NT2/D1 (cell line): ENCODE measurements at places on chromosomes 3 and 15.

GRCh38 chr15:55673287-55673686 lies 69.7 kb downstream of the PRTG start:
- no peak for DNase-seq

DNA sequence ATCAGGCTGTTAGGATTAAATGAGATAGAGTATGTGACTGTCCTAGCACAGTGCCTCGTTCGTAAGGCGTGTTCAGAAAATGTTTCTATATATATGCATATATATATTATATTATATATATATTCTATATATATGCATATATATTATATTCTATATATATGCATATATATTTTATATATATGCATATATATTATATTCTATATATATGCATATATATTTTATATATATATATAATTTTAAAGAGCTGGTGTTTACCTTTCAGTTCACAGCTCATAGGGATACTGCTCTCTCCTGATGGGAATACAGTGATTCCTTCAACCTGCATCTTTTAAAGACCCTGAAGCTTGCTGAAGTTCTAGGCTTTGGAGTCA lies 702 bp downstream of the NDUFB4 start:
- no peak for DNase-seq

DNA sequence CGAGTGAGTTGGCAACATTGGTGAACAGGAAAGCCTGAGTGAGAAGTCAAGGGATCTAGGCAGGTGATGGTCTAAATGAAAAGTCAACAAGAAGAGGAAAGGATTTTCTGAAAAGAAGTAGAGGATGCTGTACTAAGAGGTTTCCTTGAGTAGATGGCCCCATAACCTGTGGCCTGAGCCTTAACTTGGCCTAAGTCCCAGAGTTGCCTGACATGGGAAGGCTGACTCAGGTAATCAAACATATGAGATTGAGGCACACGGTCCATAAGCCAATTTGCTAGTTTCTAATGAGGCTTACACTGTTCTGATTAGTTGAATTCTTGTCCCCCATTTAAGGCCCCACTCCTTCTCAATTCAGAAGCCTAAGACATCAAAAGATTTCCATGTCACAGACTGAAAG lies 262.5 kb upstream of the LMCD1 start:
- DNase-seq, result no peak

DNA sequence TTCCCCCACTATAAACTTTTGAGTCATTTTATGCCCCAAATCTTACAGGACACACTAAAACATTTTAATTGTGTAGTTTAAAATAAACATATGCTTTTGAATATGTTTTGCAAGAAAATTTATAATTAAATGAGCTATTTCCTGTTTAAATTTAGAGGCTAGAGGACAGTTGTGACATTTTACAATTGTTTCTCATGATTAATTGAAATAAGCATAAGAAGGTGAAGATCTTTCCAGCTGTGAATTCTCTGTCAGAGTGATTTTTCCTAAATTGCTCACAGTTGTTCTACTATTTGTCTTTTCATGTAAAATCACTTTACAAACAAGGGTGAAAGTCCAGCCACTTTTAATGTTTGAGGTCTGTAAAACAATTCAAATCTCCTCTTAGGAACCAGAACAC lies 892.3 kb downstream of the CADM2 start:
- DNase-seq, result no peak

GRCh38 chr3:139537361-139537760 lies 2.2 kb downstream of the RBP1 start:
- no peak for DNase-seq

DNA sequence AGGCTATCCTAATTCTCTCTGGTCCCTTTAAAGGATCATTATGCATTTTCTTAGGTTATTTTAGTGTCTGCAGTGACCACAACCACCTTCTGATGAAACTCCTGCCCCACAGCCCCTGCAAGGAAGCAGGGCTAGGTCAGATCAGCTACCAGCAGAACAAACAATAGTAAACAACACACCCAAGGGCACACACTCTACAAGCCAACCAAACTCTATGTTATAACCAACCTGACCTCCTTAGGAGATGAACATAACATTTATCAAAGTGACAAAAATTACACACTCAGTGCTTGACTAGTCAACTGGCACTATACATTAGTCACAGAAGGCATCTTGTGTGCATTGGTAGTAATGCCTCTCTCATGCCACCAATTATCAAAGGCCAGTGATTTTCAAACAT lies 17.3 kb downstream of the DENND6A start:
- DNase-seq, result no peak

GRCh38 chr15:40879609-40880008 lies 5.6 kb upstream of the RHOV start:
- no peak for DNase-seq

DNA sequence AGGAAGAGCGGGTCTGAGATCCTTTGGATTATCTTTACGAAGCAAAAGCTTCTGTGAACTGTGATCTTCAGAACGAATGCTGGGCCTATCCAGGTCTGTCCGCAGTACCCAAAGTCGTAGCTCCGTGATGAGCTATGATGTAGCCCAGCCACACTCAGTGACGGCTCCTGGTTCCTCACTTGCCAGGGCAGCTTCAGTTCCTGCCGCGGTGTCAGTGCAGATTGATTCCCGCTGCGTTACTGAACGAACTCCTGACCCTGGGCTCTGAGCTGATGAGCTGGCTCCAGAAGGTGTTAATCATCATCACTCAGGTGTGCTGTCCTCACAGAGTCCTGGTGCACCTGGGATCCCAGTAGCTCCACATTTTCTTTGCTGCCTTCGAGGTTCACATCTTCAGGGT lies 45.0 kb downstream of the TMEM44 start:
- DNase-seq, result no peak
